Right ventricle myocardium superior (tissue), 1 donor: ENCODE measurements at places on chromosomes 4 and X. TPM values are rescaled to one million over a fixed set of nuclear protein-coding genes. Genes with fewer than 3 reads are reported as not detected.

Gene GAGE12E
- not detected for total RNA-seq

Gene NAP1L3
- 0.65 TPM for total RNA-seq

GRCh38 chr4:177505171-177505615, 63.0 kb upstream of the AGA start:
- DNase-seq, result no peak

DNA sequence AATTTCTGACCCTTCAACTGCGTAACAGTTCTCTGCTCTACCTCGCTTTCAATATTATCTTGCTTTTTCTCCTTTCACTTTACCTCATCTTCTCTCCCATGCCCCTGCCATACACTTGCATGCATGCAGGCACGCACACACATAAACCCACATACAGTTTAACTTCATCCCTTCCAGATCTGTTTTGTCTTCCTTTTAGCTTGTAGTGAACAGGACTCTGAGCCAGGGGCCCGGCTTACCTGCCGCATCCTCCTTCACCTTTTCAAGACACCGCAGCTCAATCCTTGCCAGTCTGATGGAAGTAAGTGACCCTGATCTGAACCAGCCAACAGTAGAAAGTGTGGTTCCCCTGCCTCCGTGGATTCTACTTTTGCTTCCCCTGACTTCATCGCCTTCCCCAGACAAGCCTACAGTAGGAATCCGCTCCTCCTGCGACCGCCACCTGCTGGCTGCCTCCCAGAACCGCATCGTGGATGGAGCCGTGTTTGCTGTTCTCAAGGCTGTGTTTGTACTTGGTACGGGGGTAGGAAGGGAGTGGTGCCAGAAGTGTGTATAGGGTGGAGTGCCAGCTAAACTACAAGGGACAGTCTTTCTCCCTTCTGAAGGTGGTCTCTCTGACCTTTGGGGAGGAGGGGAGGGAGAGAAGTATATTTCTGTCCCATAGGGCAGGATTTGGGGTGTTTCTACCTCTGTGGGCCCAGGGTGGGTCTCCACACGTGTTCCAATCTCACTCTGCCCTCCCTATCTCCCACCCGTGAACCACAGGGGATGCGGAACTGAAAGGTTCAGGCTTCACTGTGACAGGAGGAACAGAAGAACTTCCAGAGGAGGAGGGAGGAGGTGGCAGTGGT, 10.7 kb downstream of the MED12 start:
- DNase-seq, result peak; percentile 77

Gene PABPC1L2B
- total RNA-seq, result not detected
